ENCODE measurements at places on chromosomes 12 and 14. TPM values are rescaled to one million over a fixed set of nuclear protein-coding genes. Genes with fewer than 3 reads are reported as not detected.

Gene PTPN6
- 325 TPM for polyA plus RNA-seq

Gene FGF23
- polyA plus RNA-seq: not detected

Gene NKX2-1
- polyA plus RNA-seq: not detected

Gene GPR162
- polyA plus RNA-seq: not detected

Gene HOXC5
- not detected for polyA plus RNA-seq

Gene SIX6
- polyA plus RNA-seq: not detected

Gene ERBB3
- polyA plus RNA-seq: 0.61 TPM

Gene HCAR1
- not detected for polyA plus RNA-seq

Gene RCOR1
- polyA plus RNA-seq: 1.1 TPM

Gene CLEC2B
- 79.8 TPM for polyA plus RNA-seq

Gene DPPA3
- polyA plus RNA-seq: not detected

Gene BATF
- 46.6 TPM for polyA plus RNA-seq

Gene SERPINA9
- polyA plus RNA-seq: not detected

Gene HCAR2
- polyA plus RNA-seq: not detected

Gene FGF6
- polyA plus RNA-seq: not detected

- H3K36me3 ChIP-seq: no peaks in the 10 kb centered on the region
- no peaks in the 10 kb centered on the region for H3K4me1 ChIP-seq
- H3K4me3 ChIP-seq: no peak overlapping the region
- no peak for DNase-seq
- H3K27me3 ChIP-seq: no peaks in the 10 kb centered on the region
These were observed 10.5 kb upstream of the CDK2AP1 start for GRCh38 chr12:123282111-123282510.

DNA sequence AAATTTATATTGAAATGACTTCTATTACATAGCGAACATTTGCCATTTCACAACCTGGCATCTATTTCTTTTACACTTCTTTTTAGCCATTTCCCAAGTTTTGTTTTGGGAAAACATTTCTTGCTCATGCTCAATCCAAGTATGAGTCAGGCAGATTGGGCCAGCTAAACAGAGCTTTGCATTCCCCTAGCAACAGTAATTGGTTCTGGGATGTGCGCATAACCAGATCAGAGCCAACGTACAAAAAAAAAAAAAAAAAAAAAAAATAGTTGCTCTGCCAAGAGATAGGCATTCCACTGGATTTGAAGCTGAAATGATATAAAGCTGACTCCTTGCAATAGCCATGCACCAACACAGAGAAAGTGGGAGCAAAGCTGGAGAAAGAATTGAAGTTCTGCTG lies 37.5 kb downstream of the PLCZ1 start:
- H3K27ac ChIP-seq: no peak overlapping the region
- no peaks in the 10 kb centered on the region for H3K27me3 ChIP-seq
- no peak overlapping the region for H3K4me3 ChIP-seq
- H3K4me1 ChIP-seq: no peaks in the 10 kb centered on the region
- DNase-seq: no peak

- H3K4me1 ChIP-seq: no peaks in the 10 kb centered on the region
- DNase-seq: no peak
- no peak overlapping the region for H3K4me3 ChIP-seq
- H3K36me3 ChIP-seq: no peaks in the 10 kb centered on the region
- no peak overlapping the region for H3K27ac ChIP-seq
These were observed 143.9 kb upstream of the NOVA1 start for GRCh38 chr14:26741711-26742212.

DNA sequence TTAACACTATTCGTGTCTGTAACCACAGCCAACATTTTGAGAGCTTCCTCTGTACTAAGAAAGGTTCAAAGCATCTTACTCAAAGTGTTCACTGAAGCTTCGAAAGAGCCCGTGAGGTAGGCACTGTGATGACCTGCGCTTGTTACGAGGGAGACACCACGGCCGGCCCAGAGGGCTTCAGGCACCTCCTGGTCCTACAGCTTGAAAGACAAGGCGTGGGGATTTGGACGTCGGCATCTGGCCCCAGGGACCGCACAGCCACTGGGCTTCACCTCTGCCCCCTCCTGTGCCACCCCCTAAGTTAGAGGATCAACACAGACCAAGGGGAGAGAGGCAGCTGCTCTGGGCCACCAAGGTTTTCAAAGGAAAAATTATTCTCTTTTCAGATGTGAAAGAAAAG lies 75.6 kb downstream of the RIMBP2 start:
- no peak for DNase-seq
- no peak overlapping the region for H3K27ac ChIP-seq
- no peaks in the 10 kb centered on the region for H3K27me3 ChIP-seq
- H3K36me3 ChIP-seq: no peaks in the 10 kb centered on the region

- H3K36me3 ChIP-seq: no peaks in the 10 kb centered on the region
- H3K27ac ChIP-seq: no peak overlapping the region
These were observed 10.8 kb upstream of the MDM1 start for GRCh38 chr12:68342966-68343365.

DNA sequence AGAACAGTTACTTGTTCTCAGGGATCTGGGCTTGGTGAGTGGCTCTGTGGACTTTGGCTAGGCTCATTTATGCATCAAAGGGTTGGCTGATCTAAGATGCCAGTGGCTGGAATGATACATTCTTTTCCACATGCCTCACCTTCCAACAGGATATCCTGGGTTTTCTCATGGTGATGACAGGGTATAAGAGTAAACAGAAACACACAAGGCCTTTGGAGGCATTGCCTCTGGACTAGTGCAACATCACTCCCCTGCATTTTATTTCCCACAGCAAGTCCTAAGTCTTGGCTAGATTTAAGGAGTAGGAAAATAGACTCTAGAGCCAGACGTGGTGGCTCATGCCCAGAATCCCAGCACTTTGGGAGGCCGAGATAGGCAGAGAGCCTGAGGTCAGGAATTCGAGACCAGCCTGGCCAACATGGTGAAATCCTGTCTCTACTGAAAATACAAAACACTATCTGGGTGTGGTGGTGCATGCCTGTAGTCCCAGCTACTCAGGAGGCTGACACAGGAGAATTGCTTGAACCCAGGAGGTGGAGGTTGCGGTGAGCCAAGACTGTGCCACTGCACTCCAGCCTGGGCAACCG lies 47.9 kb downstream of the RPH3A start:
- H3K36me3 ChIP-seq: no peaks in the 10 kb centered on the region
- DNase-seq: no peak
- no peaks in the 10 kb centered on the region for H3K27me3 ChIP-seq
- H3K4me1 ChIP-seq: no peaks in the 10 kb centered on the region
- H3K27ac ChIP-seq: no peak overlapping the region
- no peak overlapping the region for H3K4me3 ChIP-seq

GRCh38 chr12:47407463-47408129 lies 298.2 kb downstream of the RPAP3 start:
- no peak overlapping the region for H3K4me3 ChIP-seq
- no peaks in the 10 kb centered on the region for H3K27me3 ChIP-seq
- no peak for DNase-seq
- no peaks in the 10 kb centered on the region for H3K36me3 ChIP-seq

- DNase-seq: no peak
- no peaks in the 10 kb centered on the region for H3K36me3 ChIP-seq
- peaks cover 72% of the 10 kb centered on the region for H3K4me1 ChIP-seq
- H3K27ac ChIP-seq: peak overlapping the region; percentile 80
These were observed 32.8 kb downstream of the FMNL3 start for GRCh38 chr12:49674318-49674981.

DNA sequence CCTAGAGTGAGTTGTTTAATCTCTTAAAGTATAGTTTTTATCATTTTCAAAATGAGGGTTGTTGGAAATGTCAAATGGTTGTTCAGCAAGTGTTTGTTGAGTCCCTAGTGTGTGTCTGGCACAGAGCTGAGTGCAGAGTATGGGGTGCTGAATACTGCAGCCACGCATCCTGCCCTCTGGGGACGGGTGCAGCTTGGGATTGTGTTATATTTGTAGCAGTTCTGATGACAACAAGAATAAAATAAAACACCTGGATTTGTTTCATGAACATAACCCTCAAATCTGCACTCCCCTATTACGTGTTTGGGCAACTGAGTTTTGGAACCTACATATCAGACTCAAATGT lies 127.9 kb downstream of the CACNA1C start:
- H3K4me3 ChIP-seq: no peak overlapping the region
- no peaks in the 10 kb centered on the region for H3K4me1 ChIP-seq
- H3K36me3 ChIP-seq: no peaks in the 10 kb centered on the region

- H3K4me3 ChIP-seq: no peak overlapping the region
- H3K4me1 ChIP-seq: no peaks in the 10 kb centered on the region
- no peaks in the 10 kb centered on the region for H3K27me3 ChIP-seq
- no peak overlapping the region for H3K27ac ChIP-seq
- H3K36me3 ChIP-seq: no peaks in the 10 kb centered on the region
These were observed 442.5 kb downstream of the EGLN3 start for GRCh38 chr14:33508126-33509062.

DNA sequence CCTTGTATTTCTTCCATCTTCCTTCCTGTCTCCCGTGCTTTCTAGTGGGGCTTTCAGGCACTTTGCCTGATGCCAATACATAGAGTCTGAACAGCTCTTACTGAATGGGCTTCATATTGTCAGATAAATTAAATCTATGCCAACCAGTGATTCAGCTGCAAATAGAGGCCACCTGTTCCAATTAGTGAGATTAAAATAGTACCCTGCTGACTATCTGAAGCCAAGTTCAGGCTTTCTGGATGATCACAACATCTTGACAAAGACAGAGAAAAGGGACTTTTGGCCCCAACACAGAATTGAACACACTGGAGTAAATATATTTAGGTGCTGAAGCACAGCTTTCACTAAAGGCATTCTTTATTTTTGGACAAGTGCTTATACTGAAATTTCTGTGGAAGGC lies 11.8 kb downstream of the TMCC3 start:
- H3K4me3 ChIP-seq: no peak overlapping the region
- no peak for DNase-seq

All from CD4-positive, alpha-beta memory T cell (primary cell).